Activated T-helper 1 cell treated with anti-CD3 and anti-CD28 coated beads, Interleukin-2, amount 50 U/mL, for 16 hours (primary cell): ENCODE measurements at places on chromosomes 1 and 21.

GRCh38 chr1:77467741-77468140 is 185.9 kb downstream of the AK5 start:
- DNase-seq: no peak

DNA sequence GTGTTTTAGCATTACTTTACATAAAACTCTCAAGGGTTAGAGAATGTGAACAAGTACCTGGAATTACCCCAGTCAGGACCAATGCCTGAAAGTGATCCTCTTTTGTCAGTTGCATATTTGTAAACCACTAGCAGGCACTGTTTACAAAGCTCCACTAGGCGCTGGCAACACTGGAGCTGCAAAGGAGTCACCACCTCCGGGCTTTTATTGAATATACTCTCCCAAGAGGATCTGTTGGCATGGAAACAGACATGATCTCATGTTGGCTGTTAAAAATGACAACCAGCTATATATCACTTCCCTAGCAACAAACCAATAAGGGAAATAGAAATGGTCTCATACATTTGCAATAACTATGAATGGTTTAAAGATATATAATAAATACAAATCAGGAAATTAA is 116.0 kb downstream of the TTLL7 start:
- no peak for DNase-seq

DNA sequence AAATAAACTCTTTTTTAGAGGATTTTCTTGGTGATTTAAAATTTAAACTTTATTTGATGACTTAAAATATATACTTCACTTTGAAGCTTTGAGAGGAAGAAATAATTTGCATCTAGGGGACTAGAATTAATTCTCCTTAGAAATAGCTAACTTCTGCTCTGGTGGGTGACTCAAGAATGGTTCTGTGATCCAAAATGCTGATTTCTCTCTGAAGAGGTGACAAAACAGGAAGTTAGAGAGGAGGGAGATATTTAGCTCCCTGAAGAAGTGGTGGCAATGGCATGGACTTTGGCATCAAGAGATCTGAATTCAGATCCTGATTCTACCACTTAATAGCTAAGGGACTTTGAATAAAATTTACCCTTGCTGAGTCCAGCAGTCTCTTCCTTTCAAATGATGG is 125.8 kb upstream of the ATP1B1 start:
- no peak for DNase-seq

- no peak for DNase-seq
Observed at GRCh38 chr1:67937651-67938050, 104.4 kb upstream of the GNG12 start.

GRCh38 chr1:43796111-43796581 is 88.8 kb downstream of the ST3GAL3 start:
- DNase-seq: no peak

DNA sequence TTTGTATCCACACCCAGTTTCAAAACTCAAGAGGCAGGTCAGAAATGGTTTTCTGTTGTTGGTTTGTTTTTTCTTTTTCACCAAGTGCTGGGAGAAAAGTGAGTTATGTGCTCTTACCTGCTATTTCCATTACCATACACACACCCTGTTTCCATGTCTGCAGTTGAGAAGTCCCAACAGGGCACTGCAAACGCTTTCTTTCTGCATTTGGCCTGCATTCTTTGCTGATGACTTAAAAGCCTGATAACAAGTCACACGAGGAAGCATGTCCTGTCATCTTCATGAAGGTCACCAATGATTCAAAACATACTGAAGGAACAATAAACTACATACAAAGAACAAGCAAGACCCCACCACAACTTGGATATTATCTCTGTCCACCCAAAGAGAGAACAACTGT is 24.8 kb upstream of the KCNE1 start:
- DNase-seq: no peak
